ENCODE measurements at places on chromosomes 2 and 18. TPM values are rescaled to one million over a fixed set of nuclear protein-coding genes. Genes with fewer than 3 reads are reported as not detected.

The ADGRF3 gene
- polyA plus RNA-seq = 0.43 TPM

The ALPG gene
- not detected for polyA plus RNA-seq

The NAT8 gene
- not detected for polyA plus RNA-seq

The RTP5 gene
- polyA plus RNA-seq = 0.23 TPM

The IL36A gene
- polyA plus RNA-seq = not detected

The SKOR2 gene
- not detected for polyA plus RNA-seq
